Right lobe of liver (tissue), 6 donors: ENCODE measurements at places on chromosomes 16 and 17. TPM values are rescaled to one million over a fixed set of nuclear protein-coding genes. Genes with fewer than 3 reads are reported as not detected.

- no peak overlapping the region for H3K4me3 ChIP-seq
- no peaks in the 10 kb centered on the region for H3K27me3 ChIP-seq
- no peak overlapping the region for H3K27ac ChIP-seq
- DNase-seq, result no peak
- no peaks in the 10 kb centered on the region for H3K4me1 ChIP-seq
Measured at GRCh38 chr17:74637926-74638325, 14.4 kb upstream of the CD300E start.

GRCh38 chr17:51725185-51725584 is 433.3 kb downstream of the CA10 start:
- H3K4me3 ChIP-seq, result no peak overlapping the region
- no peak for DNase-seq
- no peaks in the 10 kb centered on the region for H3K4me1 ChIP-seq
- no peaks in the 10 kb centered on the region for H3K36me3 ChIP-seq

DNA sequence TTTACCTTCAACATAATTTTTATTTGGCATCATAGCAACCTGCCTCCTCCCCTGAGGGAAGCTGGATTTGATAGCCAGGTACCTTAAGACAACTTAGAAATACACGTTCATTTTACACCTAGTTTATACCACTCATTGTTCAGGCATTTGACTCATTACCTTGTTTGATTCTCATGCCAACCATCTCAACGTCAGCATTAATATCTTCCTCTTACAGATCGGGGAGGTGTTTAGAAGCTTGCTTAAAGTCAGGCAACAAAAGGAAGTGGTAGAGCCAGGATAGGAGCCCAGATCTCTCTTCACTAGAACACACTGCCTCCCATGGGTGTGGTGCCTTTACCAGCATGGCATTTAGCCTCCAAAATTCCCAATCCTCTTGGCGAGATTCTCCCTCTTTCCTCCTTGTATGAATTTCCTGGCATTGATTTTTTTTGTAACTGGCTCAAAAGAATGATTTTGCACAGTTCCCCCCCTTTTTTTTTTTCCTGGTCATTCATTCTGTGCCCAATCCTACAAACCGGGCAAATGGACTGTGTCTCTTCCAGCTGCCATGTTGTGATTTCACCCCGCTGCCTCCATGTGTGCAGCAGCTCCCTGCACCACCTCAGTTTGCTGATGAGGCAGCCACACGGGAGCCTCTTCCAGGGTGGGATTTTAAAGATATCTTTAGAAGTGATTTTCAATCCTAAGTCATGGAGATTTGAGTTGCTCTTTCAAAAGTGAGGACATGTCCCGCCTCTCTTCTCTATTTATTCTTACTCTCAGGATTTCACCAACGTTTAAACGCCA is 383.6 kb downstream of the UTP18 start:
- no peak for DNase-seq
- no peaks in the 10 kb centered on the region for H3K4me1 ChIP-seq
- no peaks in the 10 kb centered on the region for H3K36me3 ChIP-seq
- H3K4me3 ChIP-seq, result no peak overlapping the region

GRCh38 chr17:68431661-68432071 is 25.6 kb downstream of the WIPI1 start:
- no peak for DNase-seq
- no peak overlapping the region for H3K4me3 ChIP-seq
- no peak overlapping the region for H3K27ac ChIP-seq
- peaks cover 7% of the 10 kb centered on the region for H3K36me3 ChIP-seq

KRT39 gene
- not detected for total RNA-seq

CCL7 gene
- total RNA-seq, result not detected

ACSM5 gene
- total RNA-seq, result 224 TPM
